Suprapubic skin (tissue), 4 donors: ENCODE measurements at places on chromosomes 2 and 18.

GRCh38 chr2:45047301-45047700 is 38.0 kb upstream of the SIX2 start:
- no peaks in the 10 kb centered on the region for H3K27me3 ChIP-seq
- no peak overlapping the region for H3K27ac ChIP-seq
- DNase-seq, result no peak
- H3K4me3 ChIP-seq, result no peak overlapping the region
- H3K4me1 ChIP-seq, result no peaks in the 10 kb centered on the region

DNA sequence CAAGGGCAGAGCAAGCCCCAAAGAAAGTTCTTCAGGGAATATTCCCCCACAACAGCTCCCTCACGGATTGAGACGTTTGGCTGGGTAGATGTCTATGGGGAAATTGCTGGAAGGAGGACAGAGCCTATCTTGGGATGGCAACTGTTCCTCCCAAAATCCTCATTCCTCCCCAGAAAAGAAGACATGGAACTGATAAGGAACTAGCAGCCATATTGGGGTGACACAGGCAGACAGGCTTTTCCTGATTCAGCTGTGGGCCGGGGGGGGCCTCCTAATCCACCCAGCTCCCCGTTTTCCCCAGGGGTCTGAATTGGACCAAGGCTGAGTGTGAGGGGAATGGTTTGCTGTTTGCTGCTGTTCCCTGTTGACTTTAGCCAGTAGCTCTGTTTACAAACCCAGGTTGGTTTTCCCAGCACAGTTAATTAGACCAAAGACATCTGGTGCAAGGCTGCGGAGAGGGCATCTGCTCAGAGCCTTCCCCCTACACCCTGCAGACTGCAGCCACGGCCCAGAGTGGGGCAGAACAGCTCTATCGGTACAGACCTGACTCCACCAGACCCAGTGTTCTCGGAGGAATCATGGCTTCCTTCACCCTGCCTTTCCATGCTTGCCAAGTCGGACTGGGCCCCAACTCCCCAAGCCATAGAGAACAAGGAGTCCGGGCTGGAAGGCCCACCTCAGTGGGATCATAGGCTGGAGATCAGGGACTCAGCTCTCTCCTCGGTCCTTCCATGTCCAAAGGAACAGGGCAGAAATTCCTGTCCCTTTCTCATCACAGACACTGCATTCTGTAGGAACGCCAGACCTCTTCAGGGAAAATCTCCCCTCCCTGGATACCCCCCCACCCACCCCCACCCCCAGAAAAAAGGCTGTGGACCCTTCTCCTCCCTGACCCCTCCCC is 1.7 kb upstream of the PKDCC start:
- no peak overlapping the region for H3K4me3 ChIP-seq
- no peak for DNase-seq
- H3K36me3 ChIP-seq, result no peaks in the 10 kb centered on the region
- H3K27me3 ChIP-seq, result peaks cover 21% of the 10 kb centered on the region
- H3K4me1 ChIP-seq, result peaks cover 25% of the 10 kb centered on the region

- no peaks in the 10 kb centered on the region for H3K27me3 ChIP-seq
- H3K36me3 ChIP-seq, result peaks cover 3% of the 10 kb centered on the region
- DNase-seq, result no peak
- no peaks in the 10 kb centered on the region for H3K4me1 ChIP-seq
Observed at GRCh38 chr2:43714164-43714563, 37.9 kb upstream of the C1GALT1C1L start.

GRCh38 chr2:184178229-184178628 is 420.1 kb upstream of the ZNF804A start:
- no peak overlapping the region for H3K4me3 ChIP-seq
- H3K27me3 ChIP-seq, result no peaks in the 10 kb centered on the region
- no peaks in the 10 kb centered on the region for H3K36me3 ChIP-seq

DNA sequence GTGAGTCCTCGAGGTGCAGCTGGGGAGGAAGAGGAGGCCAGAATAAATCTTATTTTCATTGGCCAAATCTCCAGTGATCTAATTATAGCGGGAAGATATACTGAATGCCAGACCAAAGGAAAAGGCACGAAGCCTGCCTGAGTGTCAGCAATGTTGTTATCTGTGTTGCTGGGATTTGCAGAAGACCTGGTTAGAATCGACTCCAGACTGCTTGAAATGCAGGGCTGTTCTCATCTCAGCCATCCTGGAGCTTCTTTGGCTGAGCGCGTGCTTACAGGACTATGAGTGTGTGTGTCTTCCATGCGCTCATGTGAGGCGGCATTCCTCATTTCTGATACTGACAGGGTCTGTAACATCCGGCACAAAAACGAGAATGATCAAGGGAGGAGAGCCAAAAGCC is 81.2 kb downstream of the TSN start:
- H3K27me3 ChIP-seq, result no peaks in the 10 kb centered on the region
- H3K4me1 ChIP-seq, result peaks cover 8% of the 10 kb centered on the region
- no peaks in the 10 kb centered on the region for H3K36me3 ChIP-seq
- DNase-seq, result no peak

DNA sequence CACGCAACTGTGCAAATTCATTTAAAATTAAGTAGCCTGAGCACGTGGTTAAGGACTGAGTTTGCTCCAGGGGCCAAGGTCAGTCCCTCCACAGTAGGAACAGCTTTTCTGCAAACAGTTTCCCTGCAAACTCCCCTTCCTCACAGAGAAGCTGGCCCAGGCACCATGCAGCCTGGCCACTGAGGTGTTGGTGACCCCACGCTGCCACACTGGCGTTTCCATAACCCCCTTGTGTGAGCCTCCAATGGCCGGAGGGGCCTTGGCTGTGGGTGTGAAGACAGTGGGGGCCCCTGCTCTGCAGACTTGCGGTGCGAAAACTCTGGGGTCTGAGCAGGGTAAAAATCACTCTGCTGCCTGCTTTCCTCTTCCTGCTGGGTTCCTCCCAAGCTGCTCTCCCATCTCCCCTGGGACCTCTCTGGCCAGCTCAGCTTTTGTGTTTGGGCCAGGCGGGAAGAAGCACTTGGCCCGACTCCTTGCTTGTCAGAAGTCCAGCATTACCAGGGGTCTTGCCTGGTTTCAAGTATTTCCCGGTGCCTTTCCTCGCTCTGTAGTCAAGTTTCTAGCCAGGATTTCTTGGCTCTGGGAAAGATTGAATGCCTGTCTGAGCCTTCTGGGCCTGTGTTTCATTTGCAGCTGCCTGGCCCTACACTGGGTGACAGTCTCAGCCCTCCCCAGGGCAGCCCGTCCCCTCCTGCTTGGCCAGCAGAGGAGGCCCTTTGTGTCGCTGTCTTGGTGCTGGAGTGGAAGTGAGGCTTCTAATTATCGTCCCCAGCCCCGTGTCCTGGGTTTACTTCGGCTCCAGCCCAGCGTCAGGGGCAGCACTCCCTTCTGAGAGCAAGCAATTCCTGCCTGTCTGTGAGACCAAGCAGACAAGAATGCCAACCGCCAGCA is 131.4 kb upstream of the SLC1A4 start:
- H3K27ac ChIP-seq, result peak overlapping the region; percentile 96
- DNase-seq, result peak; percentile 66
- no peak overlapping the region for H3K4me3 ChIP-seq
- H3K36me3 ChIP-seq, result no peaks in the 10 kb centered on the region
- peaks cover 62% of the 10 kb centered on the region for H3K4me1 ChIP-seq

- no peaks in the 10 kb centered on the region for H3K36me3 ChIP-seq
- no peak for DNase-seq
- no peak overlapping the region for H3K27ac ChIP-seq
- H3K4me3 ChIP-seq, result peak overlapping the region; percentile 45
Observed at GRCh38 chr2:19868224-19868623, 33.6 kb downstream of the TTC32 start.

GRCh38 chr2:12821656-12822055 is 104.9 kb downstream of the TRIB2 start:
- H3K27ac ChIP-seq, result no peak overlapping the region
- no peak for DNase-seq
- H3K4me3 ChIP-seq, result no peak overlapping the region
- no peaks in the 10 kb centered on the region for H3K27me3 ChIP-seq
